ENCODE measurements at places on chromosomes 1 and 21. TPM values are rescaled to one million over a fixed set of nuclear protein-coding genes. Genes with fewer than 3 reads are reported as not detected.

DNA sequence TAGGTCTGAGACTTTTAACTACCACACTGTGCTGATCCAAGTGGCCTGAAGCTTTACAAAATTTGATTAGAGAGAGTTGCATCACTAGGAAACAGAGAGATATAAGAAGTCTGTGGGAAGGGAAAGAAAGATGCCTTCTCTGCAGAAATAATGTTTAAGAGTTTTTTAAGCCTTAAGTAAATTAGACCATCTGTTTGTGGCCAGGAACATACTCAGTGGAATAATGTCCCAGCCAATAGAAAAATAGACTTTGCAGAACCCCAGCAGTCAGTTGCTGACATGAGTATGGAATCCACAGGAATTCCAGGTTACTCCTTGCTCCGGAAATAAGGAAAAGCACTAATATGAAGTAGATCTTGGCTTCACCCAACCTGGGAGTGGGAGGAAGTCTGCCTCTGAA is 144.8 kb downstream of the ST6GALNAC5 start:
- no peak for DNase-seq

DNA sequence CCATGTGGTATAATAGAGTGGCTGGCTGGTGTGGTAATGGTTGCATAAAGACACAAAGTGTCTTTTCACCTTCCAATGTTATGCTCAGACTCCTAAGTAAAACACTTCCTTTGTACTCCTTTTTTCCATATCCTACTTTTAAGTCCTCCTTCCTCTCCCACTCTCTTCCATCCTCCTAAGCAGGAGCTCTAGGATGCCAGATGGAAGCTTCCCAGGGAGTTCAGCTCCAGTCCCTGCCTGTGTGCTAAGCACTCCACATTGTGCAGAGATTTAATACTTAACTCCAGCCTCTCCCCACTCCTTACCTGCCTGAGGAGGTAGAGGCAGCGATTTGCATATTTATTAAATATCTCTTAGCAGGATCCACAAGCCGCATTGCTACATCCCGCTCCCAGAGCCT is 60.5 kb upstream of the IGSF21 start:
- no peak for DNase-seq

DNA sequence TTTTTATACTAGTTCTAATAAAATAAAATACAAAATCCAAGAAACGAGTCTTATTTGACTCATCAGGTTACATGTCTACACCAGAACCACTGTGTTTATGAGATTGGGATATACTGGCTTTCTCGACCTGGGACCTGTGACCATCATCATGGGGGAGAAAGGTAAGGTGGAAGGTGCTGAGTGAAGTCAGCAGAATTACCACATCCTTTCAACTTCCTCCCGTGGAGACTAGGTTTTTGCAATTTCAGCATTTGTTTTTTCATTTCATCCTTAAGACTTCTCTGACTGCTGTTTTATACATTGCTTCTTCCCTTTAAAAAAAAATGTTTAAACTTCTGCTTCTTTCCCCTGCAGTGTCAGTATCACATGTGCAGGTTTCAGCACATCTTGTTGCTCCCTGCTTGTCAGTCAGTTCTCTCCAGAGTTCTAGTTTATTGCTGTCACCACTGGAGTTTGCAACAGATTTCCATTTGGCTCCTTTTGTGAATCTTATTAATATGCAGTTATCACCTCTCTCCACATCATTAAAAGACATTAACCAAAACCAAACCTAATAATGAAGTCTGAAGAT is 60.4 kb upstream of the HAO2 start:
- no peak for DNase-seq

DNA sequence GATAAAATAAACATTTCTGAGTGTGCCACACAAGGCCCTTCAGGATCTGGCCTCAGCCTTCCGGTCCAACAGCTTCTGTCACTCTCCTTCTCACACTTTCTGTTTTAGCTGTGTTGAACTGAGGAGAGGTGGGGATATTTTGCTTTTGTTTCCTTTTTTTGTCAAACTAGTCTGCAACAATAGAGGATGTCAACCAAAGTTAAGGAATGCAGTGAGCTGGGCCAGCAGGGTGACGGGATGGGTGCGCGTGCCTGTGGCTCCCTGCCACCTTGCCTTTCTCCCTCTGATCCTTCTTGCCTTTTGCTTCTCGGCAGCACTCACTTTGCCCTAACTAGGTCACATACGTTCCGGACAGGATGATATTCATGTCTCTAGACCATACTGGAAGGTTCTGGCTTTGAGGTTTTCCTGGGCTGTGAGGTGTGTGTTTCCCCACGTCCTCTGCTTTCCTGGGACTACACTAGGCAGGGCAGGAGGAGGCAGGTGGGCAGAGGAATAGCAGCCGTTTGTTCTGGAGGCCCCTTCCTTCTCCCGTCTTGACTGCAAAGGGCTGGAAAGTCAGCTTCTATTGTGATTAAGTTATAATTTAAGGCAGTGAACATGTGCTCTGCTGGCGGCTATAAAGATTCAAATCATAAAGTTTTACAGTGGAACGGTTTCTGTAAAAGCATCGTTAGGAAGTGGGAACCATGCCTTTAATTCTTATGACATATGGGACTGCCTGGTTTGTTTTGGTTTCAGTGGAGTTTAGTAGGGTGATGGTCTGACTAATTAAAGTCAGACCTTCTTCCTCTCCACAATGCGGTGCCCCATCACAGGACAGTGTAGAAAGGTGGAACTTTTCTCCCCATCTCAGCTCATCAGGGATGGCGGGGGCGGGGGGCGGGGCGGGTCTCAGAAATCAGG is 67.8 kb downstream of the RNF220 start:
- DNase-seq, result no peak

DNA sequence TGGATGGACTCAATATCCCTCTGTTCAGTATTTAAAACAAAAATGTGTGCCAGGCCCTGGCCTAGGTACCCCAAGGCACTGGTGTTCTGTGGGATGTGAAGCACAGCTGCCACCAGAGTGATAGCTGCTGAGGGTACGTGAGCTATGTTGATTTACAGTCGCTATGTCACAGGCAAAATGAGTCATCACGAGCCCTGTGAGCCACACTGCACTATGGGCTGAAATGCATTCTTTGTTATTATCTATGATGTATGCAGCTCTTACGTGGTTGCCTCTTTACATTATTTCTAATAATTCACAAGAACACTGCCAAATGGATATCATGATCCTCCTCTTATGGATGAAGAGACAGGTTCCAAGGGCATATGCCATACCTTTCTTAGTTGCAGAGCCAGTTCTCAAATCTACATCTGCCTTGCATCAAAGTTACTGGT is 2.1 kb downstream of the TEX38 start:
- no peak for DNase-seq

DNA sequence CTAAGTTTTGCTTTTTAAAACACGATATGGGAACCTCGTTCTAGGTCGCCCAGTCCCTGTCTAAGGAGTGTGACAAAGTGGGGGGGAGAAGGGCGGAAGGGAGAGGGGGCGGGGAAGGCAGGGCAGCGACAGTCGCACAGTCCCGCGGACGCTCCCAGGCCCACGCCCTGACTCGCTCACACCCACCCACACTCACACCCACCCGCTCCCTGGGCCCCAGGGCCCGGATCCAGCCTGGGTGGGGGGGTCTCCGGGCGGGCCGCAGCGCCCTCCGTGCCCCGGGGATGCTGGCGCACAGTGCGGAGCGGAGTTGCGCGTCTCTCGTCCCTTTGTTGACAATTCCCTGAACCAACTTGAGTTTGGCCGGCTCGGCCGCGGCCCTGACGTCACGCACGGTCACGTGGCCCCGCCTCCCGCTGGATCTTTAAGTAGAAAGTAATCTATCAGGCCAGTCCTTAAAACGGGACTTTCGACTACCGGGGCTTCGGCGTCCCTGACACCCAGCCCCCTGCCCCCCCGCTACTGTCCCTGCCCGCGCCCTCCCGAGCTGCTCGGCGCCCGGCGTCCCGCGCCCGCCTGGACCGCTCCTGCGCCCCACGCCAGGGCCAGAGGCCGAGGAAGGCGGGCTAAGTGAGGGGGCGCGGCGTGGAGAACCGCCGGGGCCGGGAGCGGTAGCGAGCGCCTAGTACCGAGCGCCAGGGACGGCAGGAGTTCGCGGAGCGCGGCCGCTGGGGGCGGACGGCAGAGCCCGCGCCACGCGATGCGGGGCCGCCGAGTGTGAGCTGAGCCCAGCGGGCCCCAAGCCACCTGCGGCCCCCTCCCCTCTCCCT is at the start of gene FOXD3:
Gene FOXD3, plus strand, starts transcription at position 454 of the 830 bp plus-strand sequence. CDS start 492 bp downstream, outside the sequence.
- DNase-seq, result peak; percentile 70

GRCh38 chr1:198630863-198631262 is 8.0 kb upstream of the PTPRC start:
- DNase-seq, result no peak

DNA sequence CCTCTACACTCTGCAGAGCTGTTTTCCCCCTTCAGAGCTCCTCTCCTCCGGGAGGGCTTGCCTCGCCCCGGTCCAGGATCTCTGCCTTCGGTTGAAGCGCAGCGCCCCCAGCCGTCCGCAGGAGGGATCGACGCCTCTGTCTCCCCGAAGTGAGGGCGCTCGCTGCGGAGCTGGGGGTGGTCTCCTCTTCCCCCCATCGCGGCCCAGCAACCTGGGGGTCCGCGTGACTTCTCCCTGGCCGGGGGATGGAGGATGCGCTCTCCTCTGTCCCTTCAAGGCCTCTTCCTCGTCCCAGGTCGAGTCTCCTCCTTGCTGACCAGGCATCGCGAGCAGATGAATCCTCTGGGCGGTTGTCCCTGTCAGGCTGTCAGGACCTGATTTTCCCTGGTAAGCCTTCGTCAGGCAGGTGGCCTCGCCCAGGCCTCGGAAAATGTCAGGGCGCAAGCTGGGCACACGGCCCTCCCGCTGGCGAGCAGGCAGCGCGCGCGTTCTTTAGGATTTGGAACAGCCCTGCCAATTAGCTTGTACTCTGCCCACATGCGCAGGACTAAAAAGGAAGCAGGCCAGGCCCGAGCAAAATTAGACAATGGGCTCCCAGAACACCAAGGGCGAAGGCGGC is 90.5 kb downstream of the EDEM3 start:
- DNase-seq, result peak; percentile 72

DNA sequence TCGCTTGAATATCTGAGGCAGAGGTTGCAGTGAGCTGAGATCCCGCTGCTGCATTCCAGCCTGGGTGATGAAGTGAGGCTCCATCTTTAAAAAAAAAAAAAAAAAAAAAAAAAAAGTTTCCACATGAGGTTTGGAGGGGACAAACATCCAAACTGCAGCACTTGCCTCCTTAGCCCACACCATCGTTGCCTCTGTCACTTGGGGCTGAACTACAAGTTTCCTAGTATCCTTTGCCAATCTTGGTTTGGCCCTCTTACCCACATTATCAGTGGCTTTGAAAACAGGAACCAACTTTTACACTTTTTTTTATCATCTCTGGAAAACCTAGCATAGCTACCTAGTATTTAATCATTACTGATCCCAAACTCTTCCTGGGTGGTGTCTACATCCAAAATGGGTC is 59.2 kb downstream of the CLSTN1 start:
- no peak for DNase-seq

DNA sequence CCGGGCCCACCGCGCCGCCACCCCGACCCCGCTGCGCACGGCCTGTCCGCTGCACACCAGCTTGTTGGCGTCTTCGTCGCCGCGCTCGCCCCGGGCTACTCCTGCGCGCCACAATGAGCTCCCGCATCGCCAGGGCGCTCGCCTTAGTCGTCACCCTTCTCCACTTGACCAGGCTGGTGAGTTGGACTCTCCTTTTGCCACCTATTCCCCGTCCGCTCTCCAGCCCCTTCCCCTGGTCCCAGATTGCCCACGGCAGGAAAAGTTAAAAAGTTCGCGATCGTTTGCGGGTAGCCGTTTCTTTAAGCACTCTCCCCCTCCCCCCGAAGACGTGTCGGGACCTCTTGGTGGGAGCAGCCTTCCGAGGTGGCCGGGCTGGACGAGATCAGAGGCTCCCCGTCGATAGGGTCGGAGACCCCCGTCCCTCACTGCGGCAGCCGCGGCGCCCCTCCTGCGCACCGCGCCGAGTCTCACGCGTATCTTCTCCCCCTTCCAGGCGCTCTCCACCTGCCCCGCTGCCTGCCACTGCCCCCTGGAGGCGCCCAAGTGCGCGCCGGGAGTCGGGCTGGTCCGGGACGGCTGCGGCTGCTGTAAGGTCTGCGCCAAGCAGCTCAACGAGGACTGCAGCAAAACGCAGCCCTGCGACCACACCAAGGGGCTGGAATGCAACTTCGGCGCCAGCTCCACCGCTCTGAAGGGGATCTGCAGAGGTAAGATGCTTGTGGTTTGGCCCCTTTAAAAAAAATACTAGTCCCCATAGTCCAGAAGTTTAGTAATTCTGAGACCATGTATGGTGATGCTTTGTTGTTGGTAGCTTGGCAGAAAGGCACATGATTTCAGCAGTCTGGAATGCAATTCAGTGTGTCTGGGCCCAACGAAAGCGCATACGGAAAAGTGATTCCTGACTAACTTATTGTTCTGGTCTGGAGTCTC is 576 bp downstream of the CCN1 start:
- DNase-seq, result peak; percentile 88

Gene NUDC
- polyA plus RNA-seq, result 54.1 TPM

Gene UTS2
- polyA plus RNA-seq, result not detected

Gene KCNQ4
- polyA plus RNA-seq, result 4.1 TPM

Gene DCDC2B
- 0.05 TPM for polyA plus RNA-seq

Gene TCHHL1
- not detected for polyA plus RNA-seq

Gene CHI3L1
- 3.2 TPM for polyA plus RNA-seq

Gene NOTCH2
- polyA plus RNA-seq, result 6.7 TPM

Gene EDN2
- 8.3 TPM for polyA plus RNA-seq

Gene S100A1
- 7.9 TPM for polyA plus RNA-seq

Gene PCAT6
- 2.5 TPM for polyA plus RNA-seq

Measured in pancreas (tissue), 10 donors.